ENCODE measurements at places on chromosomes 5 and 9. TPM values are rescaled to one million over a fixed set of nuclear protein-coding genes. Genes with fewer than 3 reads are reported as not detected.

GRCh38 chr5:9644630-9645029 is 14.5 kb upstream of the TAS2R1 start:
- H3K4me3 ChIP-seq: no peak overlapping the region
- no peaks in the 10 kb centered on the region for H3K27me3 ChIP-seq
- no peak overlapping the region for H3K27ac ChIP-seq
- no peak for DNase-seq
- no peaks in the 10 kb centered on the region for H3K4me1 ChIP-seq
- H3K36me3 ChIP-seq: no peaks in the 10 kb centered on the region

- H3K27me3 ChIP-seq: no peaks in the 10 kb centered on the region
- H3K4me1 ChIP-seq: peaks cover 38% of the 10 kb centered on the region
- H3K27ac ChIP-seq: peak overlapping the region; percentile 72
- peak overlapping the region; percentile 16 for H3K4me3 ChIP-seq
These were observed 11.5 kb downstream of the CCDC127 start for GRCh38 chr5:206406-206805.

- no peak overlapping the region for H3K4me3 ChIP-seq
- H3K27ac ChIP-seq: no peak overlapping the region
- H3K4me1 ChIP-seq: peaks cover 5% of the 10 kb centered on the region
- DNase-seq: no peak
These were observed 204.1 kb upstream of the SEMA6A start for GRCh38 chr5:116778651-116779280.

GRCh38 chr5:82137205-82137604 is 140.9 kb downstream of the RPS23 start:
- H3K36me3 ChIP-seq: peaks cover 3% of the 10 kb centered on the region
- no peak overlapping the region for H3K4me3 ChIP-seq
- H3K27ac ChIP-seq: no peak overlapping the region
- no peaks in the 10 kb centered on the region for H3K27me3 ChIP-seq
- DNase-seq: no peak
- H3K4me1 ChIP-seq: no peaks in the 10 kb centered on the region

DNA sequence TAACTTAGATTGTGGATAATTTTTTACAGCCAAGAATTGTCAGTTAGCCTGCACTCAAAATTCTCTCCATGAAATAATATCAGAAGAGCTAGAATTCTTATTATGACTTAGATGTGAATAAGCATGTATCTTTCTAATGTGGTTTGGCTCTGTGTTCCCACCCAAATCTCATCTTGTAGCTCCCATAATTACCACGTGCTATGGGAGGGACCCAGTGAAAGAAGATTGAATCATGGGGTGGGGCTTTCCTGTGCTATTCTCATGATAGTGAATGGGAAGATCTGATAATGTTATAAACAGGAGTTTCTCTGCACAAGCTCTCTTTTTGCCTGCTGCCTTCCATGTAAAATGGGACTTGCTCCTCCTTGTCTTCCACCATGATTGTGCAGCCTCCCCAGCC is 176.8 kb downstream of the MAT2B start:
- H3K4me3 ChIP-seq: no peak overlapping the region
- no peak for DNase-seq
- H3K36me3 ChIP-seq: no peaks in the 10 kb centered on the region
- H3K4me1 ChIP-seq: no peaks in the 10 kb centered on the region
- no peaks in the 10 kb centered on the region for H3K27me3 ChIP-seq
- H3K27ac ChIP-seq: no peak overlapping the region

DNA sequence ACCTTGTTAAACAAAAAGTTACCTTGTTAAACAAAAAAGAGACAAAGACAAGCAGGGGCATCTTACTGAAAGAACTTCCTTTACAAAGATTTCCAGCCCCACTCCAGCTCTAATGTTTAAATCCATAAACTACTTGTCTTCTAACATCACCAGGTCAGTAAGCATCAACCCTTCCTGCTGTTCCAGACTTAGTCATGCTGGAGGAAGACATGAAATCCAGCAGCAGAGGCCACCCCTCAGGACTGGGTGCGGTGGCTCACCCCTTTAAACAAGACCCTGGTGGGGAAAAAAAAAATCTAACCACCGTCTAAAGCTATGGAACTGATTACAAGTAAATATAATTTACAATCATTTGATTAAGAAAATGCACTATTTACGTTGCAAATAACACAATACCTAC is 9.1 kb downstream of the PDCL start:
- no peak for DNase-seq
- peak overlapping the region; percentile 65 for H3K27ac ChIP-seq
- no peak overlapping the region for H3K4me3 ChIP-seq
- peaks cover 46% of the 10 kb centered on the region for H3K36me3 ChIP-seq

DNA sequence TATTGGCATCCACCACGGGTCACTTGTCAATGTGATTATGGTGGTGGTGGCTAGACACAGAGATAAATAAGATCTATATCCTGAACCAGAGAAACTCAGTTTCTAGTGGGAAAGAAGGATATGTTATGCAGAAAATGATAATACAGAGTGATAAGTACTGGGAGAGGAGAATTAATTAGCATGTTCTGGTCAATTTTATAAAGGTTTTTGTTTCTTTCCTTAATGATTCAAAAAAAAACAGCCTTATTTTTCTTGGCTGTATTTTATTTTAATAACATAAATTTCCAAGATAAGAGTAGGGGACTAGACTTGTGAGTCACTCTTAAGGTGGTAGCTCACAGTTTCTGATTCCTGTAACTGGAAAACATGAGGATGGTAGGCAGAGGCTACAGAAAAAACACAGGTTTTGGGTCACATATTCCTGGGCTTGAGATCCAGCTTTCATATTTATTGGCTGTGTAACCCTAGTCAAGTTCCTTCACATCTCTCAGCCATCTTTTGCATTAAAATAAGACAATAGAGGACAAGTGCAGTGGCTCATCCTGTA is 350.3 kb upstream of the RPS23 start:
- no peak overlapping the region for H3K27ac ChIP-seq
- H3K4me1 ChIP-seq: no peaks in the 10 kb centered on the region
- no peak overlapping the region for H3K4me3 ChIP-seq
- no peaks in the 10 kb centered on the region for H3K36me3 ChIP-seq
- H3K27me3 ChIP-seq: no peaks in the 10 kb centered on the region

Gene NFIL3
- total RNA-seq: 25.6 TPM
